ENCODE measurements at places on chromosomes 16 and 17. TPM values are rescaled to one million over a fixed set of nuclear protein-coding genes. Genes with fewer than 3 reads are reported as not detected.

The GSG1L2 gene
- not detected for total RNA-seq

DNA sequence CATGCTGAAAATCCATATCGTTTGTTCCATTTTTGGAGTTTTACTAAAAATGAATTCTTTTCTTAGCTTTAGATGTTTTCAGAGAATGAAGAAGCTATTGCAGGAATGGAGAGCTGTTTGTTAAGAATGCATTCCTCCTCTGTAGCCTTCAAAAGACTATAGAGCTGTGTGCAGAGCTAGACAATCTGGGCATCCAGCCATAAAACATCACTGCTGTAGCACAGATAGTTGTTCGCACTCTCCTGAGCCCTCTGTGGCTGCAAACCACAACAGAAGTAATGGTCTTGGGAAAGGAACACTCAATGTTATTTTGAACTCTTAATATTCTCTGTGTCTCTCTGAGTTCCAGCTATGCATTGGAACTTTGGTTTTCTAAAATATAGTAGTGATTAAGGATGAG is 4.9 kb downstream of the TNRC6C start:
- DNase-seq, result no peak

The TEKT5 gene
- not detected for total RNA-seq

DNA sequence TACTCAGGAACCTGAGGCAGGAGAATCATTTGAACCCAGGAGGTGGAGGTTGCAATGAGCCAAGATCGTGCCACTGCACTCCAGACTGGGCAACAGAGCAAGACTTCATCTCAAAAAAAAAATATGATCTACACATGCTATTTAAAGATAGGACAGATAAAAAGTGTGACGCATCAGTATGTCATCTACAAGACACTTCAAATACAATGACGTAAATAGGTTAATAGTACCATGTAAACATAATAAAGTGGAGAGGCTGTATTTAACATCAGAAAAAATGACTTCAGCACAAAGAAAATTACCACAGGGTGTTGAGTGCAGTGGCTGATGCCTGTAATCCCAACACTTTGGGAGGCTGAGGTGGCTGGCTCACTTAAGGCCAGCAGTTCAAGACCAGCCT is 20.2 kb downstream of the ZNF778 start:
- no peak for DNase-seq

DNA sequence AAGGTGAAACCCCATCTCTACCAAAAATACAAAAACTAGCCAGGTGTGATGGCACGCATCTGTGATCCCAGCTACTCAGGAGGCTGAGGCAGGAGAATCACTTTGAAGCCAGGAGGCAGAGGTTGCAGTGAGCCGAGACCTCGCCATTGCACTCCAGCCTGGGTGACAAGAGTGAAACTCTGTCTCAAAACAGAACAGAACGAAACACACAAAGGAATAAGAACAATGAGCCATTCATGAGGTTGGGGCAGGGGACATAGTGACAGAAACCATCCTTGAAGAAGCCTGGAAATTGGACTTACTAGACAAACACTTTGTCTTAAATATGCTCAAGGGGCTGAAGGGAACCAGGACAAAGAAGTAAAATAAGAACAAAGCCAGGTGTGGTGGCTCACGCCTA is 39.4 kb downstream of the WDR45B start:
- no peak for DNase-seq

The FAHD1 gene
- 20.4 TPM for total RNA-seq

Data from H1 (cell line).